Activated effector memory CD4-positive, alpha-beta T cell treated with Interleukin-2 at 50 U/mL for 16 hours (primary cell): ENCODE measurements at places on chromosomes 2 and 18.

- no peak for DNase-seq
These were observed 56.4 kb upstream of the PPP1CB start for GRCh38 chr2:28695245-28695647.

DNA sequence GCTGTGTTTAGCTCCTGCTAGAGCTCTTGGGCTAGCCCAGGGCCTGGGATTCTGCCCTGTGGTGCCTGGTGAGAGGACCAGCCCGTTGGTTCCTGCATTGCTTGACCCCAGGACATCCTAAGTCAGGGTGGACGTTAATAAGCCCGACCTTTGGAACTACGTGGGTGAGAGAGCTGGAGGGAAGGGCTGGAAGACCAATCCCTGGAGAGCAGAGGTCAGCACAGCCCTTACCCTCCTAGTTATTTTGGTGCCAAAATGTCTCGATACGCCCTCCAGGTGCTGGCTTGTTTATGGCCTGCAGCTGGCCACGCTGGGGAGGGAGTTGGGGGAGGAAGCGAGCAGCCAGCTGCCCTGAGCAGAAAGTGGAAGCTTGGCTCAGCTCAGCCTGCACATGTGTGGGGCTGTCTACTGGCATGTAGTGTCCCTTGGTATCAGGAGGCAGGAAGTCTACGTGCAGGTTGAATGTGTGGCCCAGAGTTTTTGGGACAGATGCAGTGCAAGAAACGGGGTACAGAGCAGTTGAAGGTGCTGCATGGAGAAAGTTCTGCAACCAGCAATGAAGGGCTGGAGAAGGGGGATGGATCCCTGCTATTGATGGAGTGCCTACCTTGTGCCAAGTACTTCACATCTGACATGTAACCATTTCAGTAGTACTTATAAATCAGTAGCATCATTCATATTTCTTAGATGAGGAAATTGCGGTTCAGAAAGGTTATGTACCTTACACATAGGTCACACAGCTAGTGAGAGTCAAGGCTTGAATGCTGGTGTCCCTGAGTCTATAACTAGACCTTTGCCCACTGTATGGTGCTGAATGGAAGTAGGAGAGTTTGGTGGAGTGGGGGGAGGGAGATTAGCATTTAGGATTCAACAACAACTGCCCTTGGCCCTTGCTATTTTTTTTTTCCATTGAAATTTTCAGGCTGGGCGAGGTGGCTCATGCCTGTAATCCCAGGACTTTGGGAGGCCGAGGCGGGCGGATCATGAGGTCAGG lies 5.0 kb upstream of the DGKD start:
- DNase-seq = no peak

GRCh38 chr2:185978634-185979407 lies 240.2 kb downstream of the FSIP2 start:
- DNase-seq = no peak

DNA sequence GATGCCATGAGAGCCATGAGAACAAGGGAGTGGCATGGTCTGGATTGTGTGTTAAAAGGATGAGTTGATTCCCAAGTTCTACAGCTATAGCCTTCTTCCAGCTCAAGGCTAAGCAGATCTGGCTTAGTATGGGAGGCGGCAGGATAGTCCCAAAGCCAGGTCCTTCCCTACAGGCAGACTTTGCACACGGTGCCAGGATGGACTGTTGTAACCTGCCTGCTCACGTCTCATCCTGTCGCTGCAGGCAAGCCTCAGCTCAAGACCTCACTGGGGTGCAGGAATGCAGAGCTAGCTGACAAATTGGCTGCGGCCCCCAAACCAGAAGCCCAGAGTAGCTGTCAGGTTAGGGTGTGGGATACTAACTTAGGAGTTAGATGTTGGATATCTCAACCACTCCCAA lies 28.8 kb upstream of the IGFBP5 start:
- DNase-seq = no peak

- no peak for DNase-seq
These were observed 191.6 kb downstream of the TCF4 start for GRCh38 chr18:55396267-55396905.

DNA sequence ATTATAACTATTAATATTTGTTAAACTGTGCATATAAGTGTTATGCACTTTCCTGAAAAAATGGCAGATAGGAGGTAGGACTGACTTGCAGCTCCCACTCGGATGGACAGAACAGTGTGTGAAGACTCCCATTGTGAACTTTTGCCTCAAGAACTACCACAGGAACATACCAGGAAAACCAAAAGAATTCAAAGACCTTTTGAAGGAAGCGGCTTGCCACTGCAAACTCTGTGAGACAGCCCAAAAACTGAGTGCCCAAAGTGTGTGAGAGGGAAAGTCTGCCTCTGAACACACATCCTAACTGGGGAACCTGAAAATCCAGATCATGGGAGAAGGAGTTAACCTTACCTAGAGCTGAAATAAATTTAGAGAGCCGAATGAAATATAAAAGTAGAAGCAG lies 171.0 kb downstream of the ZBTB7C start:
- no peak for DNase-seq

GRCh38 chr2:139916822-139917221 lies 1136.6 kb upstream of the NXPH2 start:
- DNase-seq = no peak

- DNase-seq = no peak
These were observed 33.7 kb downstream of the FASTKD2 start for GRCh38 chr2:206799083-206799482.

GRCh38 chr2:217520356-217521010 lies 482.3 kb downstream of the TNS1 start:
- no peak for DNase-seq

GRCh38 chr2:17226941-17227490 lies 291.2 kb downstream of the RAD51AP2 start:
- no peak for DNase-seq

DNA sequence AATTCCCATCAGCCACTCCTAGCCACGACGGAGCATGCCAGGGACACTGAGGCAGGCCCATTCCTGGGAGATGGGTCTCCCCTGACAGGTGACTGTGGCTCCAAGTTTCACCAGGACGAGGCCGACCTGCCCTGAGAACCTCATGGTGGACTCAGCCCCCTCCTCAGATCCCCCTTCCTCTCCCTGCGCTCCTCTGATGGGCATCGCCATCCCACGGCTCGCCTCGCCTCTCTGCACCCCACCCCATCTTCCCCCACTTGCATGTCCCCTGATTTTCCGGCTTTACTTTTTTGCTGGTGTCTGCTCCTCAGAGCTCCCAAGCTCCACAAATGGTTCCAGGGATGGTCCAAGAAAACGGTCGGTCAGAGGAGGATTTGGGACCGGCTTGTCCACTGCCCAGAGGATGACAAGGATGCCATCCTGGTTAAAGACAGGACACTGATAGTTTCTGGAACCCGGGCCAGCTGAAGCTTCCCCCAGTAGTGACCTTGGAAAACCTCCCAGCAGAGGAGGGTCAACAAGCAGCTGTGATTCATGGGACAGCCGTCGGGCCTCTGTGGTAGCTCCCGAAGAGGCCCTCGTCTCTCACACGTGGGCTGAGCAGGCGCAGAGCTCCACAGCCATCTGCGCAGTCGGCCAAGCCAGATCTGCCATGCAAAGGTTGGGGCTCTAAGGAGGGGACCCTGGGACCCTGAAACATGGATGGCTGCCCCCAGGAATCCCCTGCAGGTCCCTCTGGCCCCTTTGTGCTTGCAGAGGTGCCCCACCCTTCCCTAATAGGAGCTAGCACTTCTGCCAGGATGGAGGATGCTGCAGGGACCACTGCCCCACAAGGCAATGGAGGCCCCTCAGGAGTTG lies 87.8 kb upstream of the SLC66A3 start:
- DNase-seq = no peak

DNA sequence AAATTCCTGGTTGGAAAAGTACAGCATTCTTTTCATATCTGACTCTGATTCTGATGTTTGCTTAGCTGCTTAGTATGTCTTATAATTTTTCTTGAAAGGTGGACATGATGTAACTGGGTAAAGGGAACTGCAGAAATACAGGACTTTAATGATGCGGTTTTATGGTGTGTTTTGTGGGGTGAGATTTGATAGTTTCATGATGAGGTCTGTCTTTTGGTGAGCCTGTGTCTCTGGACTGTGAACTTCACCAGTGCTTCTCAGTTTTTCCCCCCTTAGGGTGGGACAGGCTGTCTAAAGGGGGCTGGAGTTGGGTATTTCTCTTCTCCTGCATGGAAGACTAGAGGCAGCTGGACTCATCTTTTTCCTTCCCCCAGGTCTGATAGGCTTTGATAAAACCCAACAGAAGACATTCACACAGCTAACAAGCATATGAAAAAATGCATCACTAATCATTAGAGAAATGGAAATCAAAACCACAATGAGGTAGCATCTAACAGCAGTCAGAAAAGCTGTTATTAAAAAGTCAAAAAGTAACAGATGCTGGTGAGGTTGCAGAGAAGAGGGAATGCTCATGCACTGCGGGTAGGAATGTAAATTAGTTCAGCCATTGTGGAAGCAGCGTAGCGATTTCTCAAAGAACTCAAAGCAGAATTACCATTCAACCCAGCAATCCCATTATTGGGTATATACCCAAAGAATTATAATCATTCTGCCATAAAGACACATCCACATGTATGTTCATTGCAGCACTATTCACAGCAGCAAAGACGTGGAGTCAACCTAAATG lies 77.6 kb downstream of the EPC2 start:
- DNase-seq = no peak

- no peak for DNase-seq
These were observed 18.2 kb upstream of the ARL4C start for GRCh38 chr2:234514873-234515638.

GRCh38 chr2:158926478-158926948 lies 41.9 kb upstream of the TANC1 start:
- no peak for DNase-seq

GRCh38 chr2:182242609-182243008 lies 184.2 kb downstream of the PDE1A start:
- DNase-seq = no peak

DNA sequence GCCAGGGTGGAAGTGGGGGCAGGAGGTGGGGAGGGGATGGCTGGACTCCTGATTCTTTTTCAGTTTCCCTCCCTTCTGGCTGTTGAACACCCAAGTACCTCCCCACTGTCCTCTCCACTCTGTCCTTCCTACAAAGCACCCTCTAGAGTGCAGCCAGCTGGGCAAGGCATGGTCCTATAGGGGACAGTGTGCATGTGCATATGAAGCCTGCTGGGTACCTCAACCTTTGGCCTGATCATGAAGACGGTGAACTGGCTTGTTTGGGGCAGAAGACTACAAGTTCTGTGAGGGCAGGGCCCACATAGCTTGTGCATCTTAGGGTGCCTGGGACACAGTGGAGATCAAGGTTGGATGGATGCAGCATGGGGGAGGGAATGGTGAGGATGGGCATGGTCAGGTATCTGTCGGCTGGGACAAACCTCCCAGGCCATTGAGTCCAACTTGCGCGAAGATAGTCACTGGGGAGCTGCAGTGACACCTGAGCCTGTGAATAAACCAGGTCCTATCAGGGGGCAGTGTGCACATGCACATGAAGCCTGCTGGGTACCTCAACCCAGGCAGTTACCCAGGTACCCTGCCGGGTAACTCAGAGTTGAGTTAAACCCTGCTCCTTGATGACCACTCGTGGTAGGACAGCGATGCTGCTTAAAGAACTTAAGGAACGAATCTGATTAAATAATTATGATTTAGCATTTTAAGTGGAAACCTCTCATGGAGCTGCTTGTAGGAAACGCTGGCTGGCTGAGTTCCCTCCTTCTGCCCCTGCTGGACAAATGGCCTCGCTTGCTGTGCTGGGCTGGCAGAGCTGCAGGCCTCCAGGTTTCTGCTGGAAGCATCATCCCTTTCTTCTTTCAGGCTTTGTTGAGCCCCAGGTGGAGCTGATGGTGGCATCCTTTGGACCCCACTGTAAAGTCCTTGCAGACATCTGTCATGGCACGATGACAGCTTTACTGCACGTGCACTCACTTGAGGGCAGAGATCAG lies 84.0 kb downstream of the POLR1A start:
- no peak for DNase-seq

DNA sequence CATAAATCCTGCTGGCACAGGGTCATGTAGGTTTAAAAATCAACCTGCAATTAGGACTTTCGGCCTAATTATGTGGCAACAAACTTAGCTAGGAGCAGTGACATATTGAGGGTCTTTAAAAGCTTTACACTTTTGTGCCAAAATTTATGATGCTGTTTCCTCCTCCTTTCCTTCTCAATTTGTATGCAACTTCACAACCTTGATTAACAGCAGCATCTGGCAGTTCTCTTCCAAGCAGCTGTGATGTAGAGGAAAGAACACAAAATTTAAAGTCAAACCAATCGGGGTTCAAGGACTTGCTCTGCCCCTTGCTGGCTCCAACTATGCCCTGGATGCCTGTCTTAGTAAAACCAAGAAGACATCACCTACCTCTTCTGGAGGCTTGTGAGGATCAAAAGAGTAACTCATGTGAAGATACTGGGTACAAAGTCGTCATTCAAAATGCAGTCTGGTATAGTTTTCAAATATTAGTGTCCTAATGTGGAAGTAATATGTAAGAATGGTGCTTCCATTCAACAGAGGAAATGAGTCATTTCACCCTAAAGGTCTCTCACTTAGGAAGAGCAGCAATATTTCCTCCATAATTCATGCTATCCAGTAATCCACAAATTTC lies 94.7 kb downstream of the ANKRD44 start:
- no peak for DNase-seq

GRCh38 chr2:177516824-177517544 lies 124.4 kb downstream of the AGPS start:
- no peak for DNase-seq

- DNase-seq = no peak
These were observed 33.5 kb upstream of the CD226 start for GRCh38 chr18:69980982-69981804.

- DNase-seq = no peak
These were observed 10.8 kb downstream of the OXER1 start for GRCh38 chr2:42752816-42753813.

GRCh38 chr2:10173258-10174005 lies 50.9 kb downstream of the RRM2 start:
- DNase-seq = no peak
